NCI-H1417 treated with DMSO at 0.1 percent for 48 hours (cell line): ENCODE measurements at places on chromosomes 5 and 9.

DNA sequence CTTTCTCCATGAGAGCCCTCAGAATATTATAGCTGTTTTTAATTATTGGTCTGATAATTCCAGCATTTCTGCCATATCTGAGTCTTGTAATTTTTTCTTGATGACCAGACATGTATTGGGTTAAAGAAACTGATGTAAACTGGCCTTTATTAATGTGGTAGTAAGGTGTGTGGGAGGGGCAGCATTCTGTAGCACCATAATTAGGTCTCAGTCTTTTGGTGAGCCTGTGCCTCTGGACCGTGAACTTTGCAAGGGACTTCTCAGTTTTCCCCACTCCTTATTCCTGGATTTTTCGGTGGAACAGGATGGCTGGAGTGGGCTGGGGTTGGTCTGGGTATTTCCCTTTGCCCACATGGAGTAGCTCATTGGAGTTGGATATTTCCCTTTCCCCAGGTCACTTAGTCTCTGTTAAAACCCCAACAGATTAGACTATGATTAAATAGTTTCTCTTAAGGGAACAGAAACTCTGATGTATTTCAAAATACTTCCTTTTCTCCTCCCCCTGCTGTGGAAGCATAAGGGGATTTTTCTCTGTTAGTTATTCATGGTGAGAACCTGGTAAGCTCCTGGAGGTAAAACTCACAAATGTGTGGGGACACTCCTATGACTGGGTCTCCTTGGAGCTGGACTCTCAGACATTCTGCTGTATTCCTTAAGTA is 52.4 kb downstream of the FSD1L start:
- DNase-seq: no peak

DNA sequence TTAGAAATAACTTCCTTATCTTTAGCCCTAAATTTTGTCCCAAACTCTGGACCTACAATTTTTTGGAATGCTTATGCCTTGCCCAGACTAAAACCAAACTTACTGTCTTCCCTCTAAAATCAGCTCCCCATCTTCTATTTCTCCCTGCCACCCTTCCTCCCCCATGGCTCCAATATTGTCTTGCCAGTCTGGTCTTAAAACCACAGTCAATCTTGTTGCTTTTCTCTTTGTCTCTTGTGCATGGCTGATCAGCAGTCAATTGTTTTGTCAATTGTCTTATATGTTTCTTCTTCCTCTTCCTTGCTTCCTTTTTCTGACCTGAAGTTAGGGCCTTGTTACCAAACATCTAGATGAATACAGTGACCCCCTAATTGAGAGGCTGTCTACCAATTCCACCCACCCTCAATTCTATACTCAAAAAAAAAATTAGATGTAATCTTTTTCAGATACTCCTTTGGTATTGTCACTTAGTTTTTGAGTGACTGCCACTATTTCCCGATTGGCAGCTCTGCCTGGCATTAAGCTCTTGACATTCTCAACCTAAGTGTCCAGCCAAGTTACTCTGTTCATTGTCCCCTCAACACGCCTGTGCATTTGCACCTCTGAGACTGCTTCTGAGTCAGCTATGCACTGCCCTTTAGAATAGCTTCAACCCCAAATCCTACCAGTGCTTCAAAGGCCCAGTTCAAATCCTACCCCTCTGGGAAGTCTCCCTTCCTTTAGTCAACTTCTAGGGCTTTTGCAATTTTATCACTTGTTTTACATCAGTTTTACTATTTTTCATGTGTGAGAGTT is 2.5 kb downstream of the PDCD1LG2 start:
- no peak for DNase-seq

DNA sequence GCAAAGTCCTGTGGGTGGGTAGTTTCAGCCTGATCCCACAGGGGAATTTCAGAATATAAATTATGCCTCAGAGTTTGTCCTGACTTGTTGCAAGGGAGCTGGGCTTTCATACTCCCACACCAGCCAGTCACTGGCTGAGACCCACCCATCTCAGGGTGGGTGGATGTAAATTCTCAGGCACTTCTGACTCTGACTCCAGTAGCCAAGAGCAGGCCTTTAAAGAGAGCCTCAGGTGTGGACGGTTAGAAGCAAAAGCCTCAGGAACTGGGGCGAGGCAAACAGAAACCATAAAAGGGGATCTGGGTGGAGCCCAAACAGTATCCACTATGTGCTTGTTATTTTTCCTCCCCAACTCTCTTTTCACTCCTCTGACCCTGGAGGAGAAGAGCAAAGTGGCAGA is 28.6 kb upstream of the FBXW11 start:
- no peak for DNase-seq

- DNase-seq: no peak
These were observed 12.8 kb downstream of the ENC1 start for GRCh38 chr5:74627646-74628279.

- peak; percentile 15 for DNase-seq
These were observed 80.8 kb downstream of the SNCAIP start for GRCh38 chr5:122392824-122393223.

DNA sequence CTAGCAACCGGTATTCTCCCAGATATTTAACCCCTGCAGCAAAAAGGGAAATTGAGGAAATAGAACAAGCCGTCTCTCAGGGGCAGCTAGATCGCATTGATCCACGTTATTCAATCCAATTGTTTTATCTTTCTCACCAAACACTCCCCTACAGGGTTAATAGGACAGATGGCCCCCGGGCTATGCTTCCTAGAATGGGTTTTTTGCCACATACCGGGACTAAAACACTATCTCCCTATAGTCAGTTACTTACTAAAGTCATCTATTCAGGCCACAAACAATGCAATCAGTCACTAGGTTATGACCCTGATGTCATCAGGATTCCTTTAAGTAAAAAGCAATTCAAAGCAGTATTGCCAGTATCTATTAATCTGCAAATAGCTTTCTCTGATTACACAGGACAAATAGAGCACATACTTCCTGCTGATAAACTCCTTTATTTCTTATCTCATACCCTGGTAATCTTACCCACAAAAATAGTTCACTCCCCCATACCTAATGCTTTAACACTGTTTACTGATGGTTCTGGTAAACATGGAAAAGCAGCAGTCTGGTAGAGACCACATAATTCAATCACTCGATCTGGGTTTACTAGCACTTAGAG is 159.0 kb downstream of the CPLANE1 start:
- DNase-seq: no peak

- DNase-seq: no peak
These were observed 474.1 kb downstream of the BNC2 start for GRCh38 chr9:16396389-16396788.

- DNase-seq: no peak
These were observed 127.0 kb downstream of the RFK start for GRCh38 chr9:76267284-76267652.

DNA sequence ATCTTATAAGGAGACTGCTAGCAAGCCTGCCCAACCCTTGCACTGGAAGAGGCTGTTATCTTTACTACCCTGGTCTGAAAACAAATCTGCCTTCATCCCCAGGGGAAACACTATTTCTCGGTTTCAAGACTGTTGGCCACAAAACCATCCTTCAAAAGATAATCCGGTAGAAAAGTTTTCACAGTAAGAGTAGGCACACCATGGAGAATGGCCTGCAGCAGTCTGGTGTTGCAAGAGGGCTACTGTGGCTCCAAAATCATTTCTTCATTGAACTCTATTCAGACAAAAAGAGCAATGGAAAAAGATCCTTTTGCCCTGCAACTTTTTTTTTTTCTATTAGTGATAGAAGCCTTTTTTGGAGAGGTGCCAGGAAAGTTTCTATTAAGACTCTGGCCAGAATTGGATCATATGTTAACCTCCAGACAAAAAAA is 163.9 kb downstream of the ARHGEF28 start:
- DNase-seq: no peak

- no peak for DNase-seq
These were observed 90.7 kb downstream of the GADD45G start for GRCh38 chr9:89695441-89695891.

GRCh38 chr9:131669269-131670157 is 70.4 kb downstream of the RAPGEF1 start:
- no peak for DNase-seq

- DNase-seq: no peak
These were observed 128.9 kb downstream of the ADAMTS12 start for GRCh38 chr5:33762859-33763258.

- DNase-seq: no peak
These were observed 30.8 kb downstream of the CD14 start for GRCh38 chr5:140602147-140602546.

DNA sequence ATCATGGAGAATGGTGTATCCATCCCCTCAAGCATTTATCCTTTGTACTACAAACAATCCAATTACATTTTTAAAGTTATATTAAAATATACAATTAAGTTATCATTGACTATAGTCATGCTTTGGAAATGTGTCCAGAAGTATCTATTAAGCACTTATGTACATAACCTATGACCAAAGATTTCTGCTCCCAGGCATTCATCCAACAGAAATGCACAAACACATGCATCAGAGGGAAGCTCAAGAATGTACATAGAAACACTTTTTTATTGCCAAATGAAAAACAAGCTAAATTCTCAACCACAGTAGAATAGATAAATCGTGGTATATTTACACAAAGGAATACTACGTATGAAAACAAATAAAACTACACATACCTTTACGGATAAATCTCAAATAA is 700.5 kb upstream of the ZNF608 start:
- DNase-seq: no peak

GRCh38 chr5:60248901-60249300 is 355.4 kb upstream of the PDE4D start:
- no peak for DNase-seq

- no peak for DNase-seq
These were observed 92.2 kb downstream of the PPARGC1B start for GRCh38 chr5:149822301-149822700.

DNA sequence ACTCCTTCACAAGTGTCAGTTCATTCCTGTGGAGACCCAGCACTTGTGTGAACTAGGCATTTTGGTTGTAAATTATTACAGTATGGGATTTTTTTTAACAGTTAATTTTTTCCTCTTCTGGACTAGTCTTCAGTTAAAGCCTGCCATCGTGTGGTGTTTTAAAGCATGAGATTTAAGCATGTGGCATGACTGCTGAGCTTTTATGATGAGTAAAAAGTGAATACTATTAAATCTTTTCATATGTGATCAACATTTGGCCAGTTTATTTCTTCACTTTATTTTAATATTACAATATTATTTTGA is 25.0 kb downstream of the LMNB1 start:
- DNase-seq: no peak

GRCh38 chr5:38645508-38645907 is 89.1 kb upstream of the LIFR start:
- DNase-seq: no peak

- no peak for DNase-seq
These were observed 164.7 kb downstream of the DOCK2 start for GRCh38 chr5:169801781-169802180.

DNA sequence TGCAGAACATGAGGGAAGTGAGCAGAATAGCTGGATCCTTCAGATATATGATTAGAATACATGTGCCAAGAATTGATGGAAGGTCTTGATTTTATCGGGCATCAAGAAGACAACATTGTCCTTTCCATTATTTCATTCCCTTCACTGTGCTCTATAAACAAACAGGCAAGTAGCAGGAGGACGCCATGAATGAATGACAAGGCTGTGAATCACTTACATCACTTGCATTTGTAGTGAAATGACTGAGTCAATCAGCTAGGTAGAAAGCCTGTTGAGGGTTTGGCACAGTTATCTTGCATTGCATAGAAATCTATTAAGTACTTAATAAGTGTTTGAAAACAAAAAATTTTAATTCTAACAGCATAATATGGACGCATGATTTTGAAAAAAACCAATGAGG is 548.8 kb upstream of the IZUMO3 start:
- DNase-seq: no peak

DNA sequence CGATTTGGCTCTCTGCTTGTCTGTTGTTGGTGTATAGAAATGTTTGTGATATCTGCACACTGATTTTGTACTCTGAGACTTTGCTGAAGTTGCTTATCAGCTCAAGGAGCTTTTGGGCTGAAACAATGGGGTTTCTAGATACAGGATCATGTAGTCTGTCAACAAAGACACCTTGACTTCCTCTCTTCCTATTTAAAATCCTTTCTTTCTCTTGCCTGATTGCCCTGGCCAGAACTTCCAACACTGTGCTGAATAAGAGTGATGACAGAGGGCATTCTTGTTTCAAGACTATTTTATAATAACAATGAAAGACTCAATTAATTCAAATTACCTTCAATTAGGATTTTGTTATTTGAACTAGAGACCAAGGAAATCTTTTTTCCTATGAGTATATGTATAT is 692.5 kb downstream of the PRR16 start:
- DNase-seq: no peak

DNA sequence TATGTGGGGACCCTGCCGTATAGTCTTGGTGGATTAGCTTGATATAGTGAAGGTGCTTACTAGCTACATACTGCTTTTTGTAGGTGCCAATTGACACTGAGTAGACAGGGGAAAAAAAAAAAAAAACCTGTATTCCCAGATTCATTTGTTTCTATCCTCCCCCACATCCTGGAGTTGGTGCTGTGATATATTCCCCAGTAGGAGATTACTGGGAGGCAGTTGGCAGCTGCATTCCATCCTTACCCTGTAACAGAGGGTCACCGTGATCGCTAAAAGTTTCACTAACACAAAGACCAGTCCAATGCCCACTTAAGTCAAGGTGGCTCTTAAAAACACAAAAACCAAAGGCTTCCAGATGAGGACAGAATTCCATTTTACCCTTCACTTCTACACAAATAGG is 27.4 kb upstream of the TOMM5 start:
- no peak for DNase-seq

- no peak for DNase-seq
These were observed 43.6 kb downstream of the FXN start for GRCh38 chr9:69079186-69079585.

DNA sequence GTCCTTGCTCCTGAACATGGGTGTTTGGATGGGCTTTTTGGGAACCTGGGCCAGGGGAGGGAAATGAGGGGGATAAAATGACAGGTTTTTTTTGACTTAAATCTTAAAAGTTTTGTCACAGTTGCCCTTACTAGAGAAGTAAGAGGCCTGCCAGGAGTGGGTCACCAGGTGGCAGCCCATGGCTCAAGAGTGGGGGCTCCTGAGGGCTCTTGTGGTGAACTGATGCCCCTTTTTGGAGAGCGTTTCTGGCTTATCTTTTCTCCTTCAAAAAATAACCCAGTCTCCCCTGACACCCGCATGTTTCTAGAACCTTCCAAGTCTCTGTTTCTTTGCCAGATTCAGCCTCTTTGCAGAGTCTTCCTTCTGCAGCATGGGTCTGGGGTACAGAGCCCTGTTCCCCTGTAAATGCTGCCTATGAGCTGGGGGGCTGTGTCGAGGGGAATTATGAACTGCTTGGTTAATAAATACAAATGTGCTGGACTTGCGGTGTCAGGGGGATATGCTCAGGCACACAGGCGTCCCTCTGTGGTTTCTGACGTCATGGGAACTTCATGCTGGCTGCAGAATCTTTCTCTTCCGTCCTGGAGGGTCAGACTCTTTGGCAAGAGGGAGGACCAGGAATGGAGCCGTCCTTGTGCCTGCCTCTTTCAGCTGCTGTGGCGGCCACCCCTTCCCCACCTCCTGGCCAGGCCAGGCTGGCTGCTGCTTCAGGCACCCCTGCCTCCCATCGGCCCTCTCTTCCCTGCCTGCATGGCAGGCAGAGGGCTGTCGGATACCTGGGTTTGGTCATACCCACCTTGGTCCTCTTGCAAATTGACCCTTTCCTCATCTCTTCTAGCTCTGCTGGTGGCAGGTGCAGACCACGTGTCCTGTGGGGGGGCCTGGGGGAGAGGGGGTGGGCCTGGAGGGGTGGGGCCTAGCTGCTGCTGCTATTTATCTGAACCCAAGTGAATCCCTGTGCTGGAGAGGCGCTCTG is 30.1 kb downstream of the PTPA start:
- no peak for DNase-seq

- DNase-seq: no peak
These were observed 18.6 kb upstream of the ADRB2 start for GRCh38 chr5:148807851-148808250.
